ENCODE measurements at places on chromosomes 4 and X.

DNA sequence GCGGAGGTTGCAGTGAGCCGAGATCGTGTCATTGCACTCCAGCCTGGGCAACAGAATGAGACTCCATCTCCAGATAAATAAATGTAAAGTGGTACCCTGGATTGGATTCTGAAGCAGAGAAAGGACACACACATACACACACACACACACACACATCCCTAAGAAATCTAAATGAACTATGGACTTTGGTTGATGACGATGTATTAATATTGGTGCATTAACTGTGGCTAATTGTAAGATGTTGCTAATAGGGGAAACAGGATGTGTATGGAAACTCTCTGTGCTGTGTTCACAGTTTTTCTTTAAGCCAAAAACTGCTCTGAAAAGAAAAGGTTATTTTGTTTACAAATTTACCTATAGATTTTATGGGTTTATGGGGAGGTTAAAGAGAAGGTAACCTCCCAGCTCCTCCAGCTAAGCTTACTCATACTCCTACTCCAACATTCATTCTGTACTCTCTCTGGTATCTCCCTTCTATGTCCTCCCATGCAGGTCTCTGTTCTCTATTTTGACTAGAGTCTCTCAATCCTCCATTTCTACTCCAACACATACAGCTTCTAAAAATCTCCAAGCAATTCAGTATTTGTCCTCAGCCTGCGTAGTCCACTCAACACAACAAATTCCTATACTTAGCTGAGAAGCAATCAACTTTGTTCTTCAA, 46.5 kb upstream of the RELL1 start:
- no peak for DNase-seq

DNA sequence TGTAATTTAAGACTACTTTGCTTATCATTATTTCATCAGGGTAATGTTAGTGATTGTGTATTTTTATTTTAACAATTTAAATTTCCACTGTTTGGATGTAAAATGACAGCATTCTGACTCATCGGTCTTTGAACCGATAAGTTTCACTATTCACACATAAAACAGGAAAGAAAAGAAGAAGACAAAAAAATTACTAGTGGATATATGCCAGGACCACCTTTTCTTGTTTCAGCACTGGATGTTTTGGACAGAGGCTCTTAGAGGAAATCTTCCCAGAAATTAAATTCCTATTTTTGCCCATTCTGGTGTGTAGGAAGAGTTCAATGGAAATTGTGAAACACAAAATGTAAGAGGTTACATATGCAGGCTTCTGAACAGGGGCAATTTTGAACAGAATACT, 57.4 kb downstream of the VEGFC start:
- no peak for DNase-seq

GRCh38 chr4:185167234-185167633, 24.2 kb downstream of the SLC25A4 start:
- no peak for DNase-seq

- no peak for DNase-seq
Observed at GRCh38 chrX:69097451-69098236, 67.6 kb downstream of the PJA1 start.

DNA sequence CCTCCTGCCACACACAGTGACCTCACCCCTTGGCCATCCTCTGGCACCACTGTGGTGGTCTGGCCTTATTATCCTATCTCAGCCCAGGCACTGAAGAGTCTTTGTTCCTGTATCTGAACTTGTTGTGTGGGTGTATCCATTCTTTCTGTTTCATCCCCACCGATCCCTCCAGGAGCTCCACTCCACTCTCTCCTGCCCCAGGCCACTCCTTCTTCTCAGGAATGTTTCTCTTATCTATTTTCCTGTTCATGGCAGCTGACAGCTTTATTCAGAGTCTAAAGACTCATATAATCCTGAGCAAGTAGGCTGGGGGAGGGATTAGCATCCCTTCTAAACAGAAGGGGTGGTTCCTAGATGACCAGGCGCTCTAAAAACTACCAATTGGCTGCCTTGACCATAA, 150.0 kb downstream of the ANAPC10 start:
- DNase-seq: no peak

GRCh38 chr4:163085085-163085484, 81.6 kb downstream of the NAF1 start:
- DNase-seq: no peak

GRCh38 chr4:8364848-8365350, 75.6 kb downstream of the ACOX3 start:
- DNase-seq: no peak

DNA sequence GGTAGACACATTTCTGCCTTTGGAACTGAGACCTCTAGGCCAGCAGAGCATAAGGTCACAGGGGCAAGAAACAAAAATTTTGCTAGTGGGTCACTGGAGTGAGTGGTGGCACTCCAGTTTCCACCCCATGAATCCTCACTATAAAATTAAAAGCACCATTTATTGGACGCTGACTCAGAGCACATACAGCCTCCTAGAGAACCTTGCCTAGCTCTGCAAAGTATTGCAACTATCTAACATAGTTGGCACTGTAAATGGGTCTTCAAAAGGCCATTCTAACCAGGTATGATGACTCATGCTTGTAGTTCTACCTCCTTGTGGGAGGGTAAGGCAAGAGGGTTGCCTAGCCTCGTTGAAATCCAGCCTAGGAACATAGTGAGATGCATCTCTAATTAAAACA, 25.1 kb downstream of the RRAGB start:
- no peak for DNase-seq

- DNase-seq: no peak
Observed at GRCh38 chr4:56655209-56655626, 25.9 kb downstream of the HOPX start.

- DNase-seq: no peak
Observed at GRCh38 chrX:126165721-126166461, at the start of gene DCAF12L2. TSS of gene DCAF12L2 (minus strand) at chrX:126166289. CDS start at chrX:126165924, 365 bp downstream.

DNA sequence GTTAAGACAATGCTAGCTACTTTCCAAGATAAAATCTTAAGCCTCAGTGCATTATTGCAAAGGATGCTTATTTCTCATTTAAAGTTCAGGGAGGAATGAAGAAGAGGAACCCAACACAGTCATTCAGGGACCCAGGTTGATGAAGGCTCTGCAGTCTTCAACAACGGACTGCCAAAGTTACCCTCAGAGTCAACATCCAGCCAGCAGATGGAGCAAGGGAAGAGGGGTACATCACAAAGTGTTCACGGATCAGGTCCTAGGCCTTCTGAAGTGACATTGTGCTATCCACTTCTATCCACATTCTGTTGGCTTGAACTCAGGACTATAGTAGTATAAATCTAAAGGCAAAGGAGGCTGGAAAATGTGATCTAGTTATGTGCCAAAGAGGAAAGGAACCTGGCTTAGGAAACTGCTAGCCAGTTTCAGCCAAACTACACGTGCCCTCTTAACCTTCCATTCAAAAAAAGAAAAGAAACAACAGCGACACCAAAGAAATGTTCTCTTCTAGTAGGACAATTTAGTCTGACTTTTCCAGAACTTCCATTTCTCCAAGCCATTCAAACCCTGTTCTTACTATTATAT, 28.8 kb downstream of the NKX6-1 start:
- no peak for DNase-seq

GRCh38 chrX:136138939-136139338, 8.4 kb upstream of the FHL1 start:
- DNase-seq: no peak

GRCh38 chr4:113673450-113673849, 88.1 kb downstream of the CAMK2D start:
- DNase-seq: peak; percentile 8

- DNase-seq: no peak
Observed at GRCh38 chrX:27915617-27916016, 65.6 kb downstream of the DCAF8L1 start.

- no peak for DNase-seq
Observed at GRCh38 chr4:1961563-1961962, 47.2 kb downstream of the NELFA start.

DNA sequence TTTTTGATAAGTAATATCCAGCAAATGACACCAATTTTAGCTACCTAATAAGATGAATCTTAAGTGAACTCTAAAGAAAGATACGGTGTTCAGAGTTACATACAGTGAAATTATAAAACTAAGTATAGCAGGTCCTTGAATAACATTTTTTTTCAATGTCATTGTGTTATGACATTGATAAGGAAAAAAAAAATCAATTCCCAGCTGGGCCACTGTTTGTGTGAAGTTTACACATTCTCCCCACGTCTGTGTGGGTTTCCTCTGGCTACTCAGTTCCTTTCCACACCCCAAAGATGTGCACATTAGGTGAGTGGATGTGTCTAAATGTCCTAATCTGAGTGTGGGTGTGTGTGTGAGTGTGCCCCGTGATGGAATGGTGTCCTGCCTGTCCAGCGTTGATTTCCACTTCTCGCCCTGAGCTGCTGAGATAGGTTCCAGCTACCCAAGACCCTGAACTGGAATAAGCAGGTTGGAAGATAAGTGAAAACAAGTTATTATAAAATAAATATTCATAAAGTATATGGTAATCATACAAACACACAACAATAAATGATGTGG, 31.2 kb upstream of the PPM1K start:
- DNase-seq: no peak

GRCh38 chr4:22237155-22237751, 278.6 kb downstream of the ADGRA3 start:
- peak; percentile 3 for DNase-seq

DNA sequence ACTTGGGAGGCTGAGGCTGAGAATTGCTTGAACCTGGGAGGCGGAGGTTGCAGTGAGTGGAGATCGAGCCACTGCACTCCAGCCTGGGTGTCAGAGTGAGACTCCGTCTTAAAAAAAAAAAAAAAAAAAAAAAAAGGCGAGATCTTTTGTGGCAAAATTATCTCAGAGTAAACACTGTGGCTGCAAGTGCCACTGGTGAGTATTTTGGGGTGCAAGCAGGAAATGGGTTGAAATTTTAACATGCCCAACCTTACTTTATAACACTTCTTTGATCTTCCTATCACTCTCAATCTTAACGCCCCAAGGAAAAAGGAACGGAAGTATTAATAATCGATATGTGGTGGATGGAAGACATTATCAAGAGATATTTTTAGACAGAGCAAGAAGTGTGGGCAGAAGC, 32.1 kb downstream of the SLC34A2 start:
- DNase-seq: no peak

- DNase-seq: no peak
Observed at GRCh38 chr4:4781936-4782707, 77.3 kb upstream of the MSX1 start.

DNA sequence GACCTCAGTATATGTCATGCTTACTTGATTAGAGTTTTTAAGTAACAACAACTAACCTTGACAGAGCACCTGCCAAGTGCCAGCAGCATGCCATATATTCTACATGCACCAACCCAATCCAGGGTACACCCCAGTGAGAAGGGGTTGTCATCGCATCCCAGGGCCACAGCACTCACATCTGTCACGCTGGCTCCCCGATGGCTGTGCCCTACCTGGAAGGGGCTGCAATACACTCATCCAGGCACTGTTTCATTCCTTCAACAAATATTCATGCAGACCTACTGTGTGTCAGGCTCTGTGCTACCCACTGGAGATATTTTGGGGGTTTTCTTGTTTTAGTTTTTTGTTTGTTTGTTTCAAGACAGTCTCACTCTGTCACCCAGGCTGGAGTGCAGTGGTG, 49.5 kb downstream of the PPP2R2C start:
- DNase-seq: no peak

DNA sequence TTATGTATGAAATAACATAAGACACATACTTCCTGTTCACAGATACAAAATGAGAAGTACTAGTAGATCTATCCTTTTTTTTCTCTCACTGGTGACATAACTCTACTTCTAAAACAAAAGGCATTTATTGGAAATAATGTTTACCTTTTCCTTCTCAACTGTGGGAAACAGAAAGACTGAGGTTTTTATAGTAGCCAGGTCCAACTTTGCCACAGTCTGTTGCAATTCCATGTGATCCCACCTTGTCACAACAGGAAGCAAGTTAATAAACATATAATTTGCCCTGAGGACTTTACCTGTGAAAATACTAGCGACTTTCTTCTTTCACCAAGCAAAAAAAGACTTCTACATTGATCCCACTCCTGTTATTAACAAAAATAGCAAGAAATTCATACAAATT, 475.8 kb downstream of the PDGFC start:
- no peak for DNase-seq

- DNase-seq: no peak
Observed at GRCh38 chr4:107122736-107123135, 86.6 kb upstream of the DKK2 start.

DNA sequence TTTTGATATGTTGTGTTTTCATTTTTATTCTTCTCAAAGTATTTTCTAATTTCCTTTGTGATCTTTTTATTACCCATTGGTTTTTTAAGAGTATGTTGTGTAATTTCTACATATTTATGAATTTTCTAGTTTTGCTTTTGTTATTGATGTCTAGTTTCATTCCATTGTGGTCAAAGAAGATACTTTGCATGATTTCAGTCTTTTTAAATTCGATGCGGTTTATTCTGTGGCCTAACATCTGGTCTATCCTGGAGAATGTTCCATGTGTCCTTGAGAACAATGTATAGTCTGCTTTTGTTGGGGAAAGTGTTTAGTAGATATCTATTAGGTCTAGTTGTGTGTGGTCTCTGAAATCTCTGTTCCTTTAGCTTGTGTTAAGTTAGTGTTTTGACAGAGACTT, 46.2 kb downstream of the PPEF1 start:
- no peak for DNase-seq

DNA sequence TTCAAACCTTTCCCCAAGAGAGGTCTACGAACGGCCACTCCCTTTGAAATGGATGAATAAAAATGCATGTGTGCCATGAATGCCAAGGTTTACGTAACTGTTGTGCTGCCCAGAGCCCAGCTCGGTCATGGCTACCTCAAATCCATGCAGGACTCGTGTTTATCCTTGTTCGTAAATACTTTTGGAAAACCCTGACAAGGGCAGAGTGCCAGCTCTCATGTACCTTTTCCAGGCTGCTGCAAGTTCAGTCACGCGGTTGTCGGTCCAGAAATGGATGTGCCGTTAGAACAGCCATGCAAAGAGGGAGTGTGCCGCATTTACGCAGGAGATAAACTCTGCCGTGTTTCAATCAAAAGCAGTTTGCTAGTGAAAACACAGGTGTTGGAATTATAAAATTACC, 123.4 kb downstream of the AMELX start:
- DNase-seq: no peak

DNA sequence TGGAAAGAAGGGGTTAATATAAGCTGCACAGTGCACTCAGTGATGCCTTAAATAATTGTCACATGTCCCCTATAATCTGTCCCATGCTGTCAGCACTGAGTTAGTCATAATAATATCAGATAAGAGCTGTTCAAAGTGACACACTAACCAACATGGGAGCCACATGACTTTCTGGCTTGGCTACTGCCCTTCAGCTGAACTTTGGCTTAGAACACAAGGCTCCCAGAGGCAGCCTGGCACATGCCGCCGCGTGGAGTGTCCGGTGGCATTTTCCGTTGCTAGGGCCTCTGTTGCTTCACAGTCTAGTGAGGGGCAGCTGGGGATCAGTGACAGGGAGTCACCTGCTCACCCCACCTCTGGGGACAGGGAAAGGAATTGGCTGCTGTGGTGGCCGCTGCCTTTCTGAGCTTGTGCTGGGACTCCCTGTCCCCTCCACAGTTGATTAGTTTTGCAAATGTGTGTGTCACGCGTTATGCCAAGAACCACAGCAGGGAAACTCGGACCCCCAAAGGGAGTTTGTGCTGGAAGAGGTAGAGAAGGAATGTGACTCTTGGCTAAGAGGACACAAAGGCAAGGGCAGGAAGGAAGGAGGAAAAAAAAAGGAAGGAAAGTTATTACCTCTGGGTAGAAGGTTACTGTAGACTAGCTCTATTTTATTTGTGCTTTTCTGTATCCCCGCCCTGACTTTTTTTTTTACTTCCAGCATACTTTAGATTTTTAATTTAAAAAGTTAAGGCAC, 41.1 kb upstream of the PPARGC1A start:
- DNase-seq: no peak

- DNase-seq: no peak
Observed at GRCh38 chrX:120305531-120306141, 5.6 kb downstream of the TMEM255A start.
